ENCODE measurements at places on chromosomes 1 and 21. TPM values are rescaled to one million over a fixed set of nuclear protein-coding genes. Genes with fewer than 3 reads are reported as not detected.

Gene GJA9
- total RNA-seq, result not detected

DNA sequence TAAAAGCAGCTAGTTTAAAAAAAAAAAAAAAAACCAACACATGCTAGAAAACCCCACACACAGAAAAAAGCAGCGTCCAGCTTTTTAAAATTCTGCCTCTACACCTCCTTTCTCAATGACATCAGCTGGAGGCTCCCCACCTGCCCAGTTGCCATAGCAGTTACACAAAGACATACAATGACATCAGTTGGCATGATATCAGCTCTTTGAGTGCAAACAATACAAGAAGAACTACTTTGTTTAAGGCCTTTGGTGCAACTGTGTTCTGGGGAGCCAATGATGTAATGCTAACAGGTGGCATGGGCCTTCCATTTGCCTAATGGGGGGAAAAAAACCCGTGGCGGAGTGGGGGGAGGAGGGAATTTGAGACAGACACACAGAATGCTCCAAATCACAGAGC lies 32.9 kb downstream of the DUSP10 start:
- DNase-seq, result peak; percentile 97

- DNase-seq, result no peak
These were observed 60.4 kb downstream of the KCNN3 start for GRCh38 chr1:154809436-154810413.

Gene RNU1-3
- 2,384 TPM for total RNA-seq

Gene EPHA10
- 0.04 TPM for total RNA-seq

- no peak for DNase-seq
These were observed 31.2 kb upstream of the PALMD start for GRCh38 chr1:99614728-99615127.

- no peak for DNase-seq
These were observed 4.6 kb downstream of the SMIM1 start for GRCh38 chr1:3777078-3777547.

- DNase-seq, result no peak
These were observed 47.0 kb upstream of the RAP1GAP start for GRCh38 chr1:21716169-21716568.

- DNase-seq, result no peak
These were observed 1.2 kb upstream of the INAVA start for GRCh38 chr1:200893411-200893901.

- DNase-seq, result no peak
These were observed 16.7 kb upstream of the PDE9A start for GRCh38 chr21:42636520-42637266.

DNA sequence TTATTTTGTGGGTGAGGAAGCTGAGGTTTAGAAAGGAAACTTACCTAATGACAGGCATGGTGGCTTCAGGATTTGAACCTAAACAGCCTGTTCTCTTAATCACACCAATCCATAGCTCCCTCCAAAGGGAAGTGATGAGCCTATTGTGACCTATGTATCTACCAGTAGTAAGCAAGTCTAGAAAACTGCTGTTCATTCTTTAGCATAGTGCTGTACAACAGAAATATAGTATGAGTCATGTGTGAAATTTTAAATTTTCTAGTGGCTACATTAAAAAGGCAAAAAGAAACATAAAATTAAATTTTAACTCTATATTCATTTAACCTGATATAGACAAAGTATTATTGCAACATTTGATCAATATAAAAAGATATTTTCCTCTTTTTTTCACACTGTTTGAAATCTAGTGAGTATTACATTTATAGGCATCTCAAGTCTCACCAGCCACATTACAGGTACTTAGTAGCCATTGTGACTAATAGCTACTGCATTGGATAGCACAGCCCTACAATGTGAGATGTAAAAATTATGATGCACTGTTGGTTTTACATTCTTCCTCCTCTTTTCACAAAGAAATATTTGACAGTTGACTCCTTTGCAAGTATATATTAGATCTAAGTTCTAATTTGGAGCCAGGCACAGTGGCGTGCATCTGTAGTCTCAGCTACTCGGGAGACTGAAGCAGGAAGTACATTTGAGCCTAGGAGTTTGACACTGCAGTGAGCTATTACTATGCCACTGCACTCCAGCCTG lies 16.6 kb downstream of the IPO9 start:
- DNase-seq, result no peak

- DNase-seq, result no peak
These were observed 628.1 kb downstream of the PLPP3 start for GRCh38 chr1:55951291-55951690.

DNA sequence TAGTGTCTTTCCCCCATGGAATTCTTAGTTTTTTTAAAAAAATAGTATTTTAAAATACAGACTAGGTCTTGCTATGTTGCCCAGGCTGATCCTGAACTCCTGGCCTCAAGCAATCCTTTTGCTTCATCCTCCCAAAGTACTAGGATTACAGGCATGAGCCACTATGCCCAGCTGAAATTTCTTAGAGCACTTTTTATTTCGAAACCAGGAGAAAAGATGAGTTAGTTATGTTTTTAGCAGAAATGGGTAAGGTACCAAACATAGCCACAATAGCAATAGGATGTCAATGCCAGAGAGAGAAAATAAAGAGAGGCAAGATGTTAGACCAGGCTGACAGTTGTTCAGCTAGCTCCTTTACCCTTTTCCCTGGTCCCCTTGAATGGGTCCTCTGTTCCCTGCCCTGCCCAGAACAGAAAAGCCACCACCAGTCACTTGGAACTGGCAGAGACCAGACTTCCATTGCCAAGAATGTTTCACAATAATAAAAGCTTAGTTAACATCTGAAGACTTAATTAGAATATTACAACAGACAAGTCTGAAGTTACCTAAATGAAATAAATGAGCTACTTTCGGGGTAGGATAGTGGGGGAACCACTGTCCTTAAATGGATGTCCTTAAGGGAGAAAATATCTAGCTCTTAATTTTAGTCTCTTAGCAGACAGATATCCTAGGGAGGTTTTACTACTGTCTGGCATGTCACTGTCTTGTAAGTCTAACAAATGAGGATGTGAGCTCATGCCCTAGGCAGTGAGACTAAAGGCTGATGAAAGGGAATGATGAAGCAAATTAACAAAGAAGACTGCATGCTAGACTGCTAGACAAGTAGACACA lies 54.3 kb downstream of the ABL2 start:
- peak; percentile 57 for DNase-seq

GRCh38 chr1:45953934-45954847 lies 150.8 kb downstream of the MAST2 start:
- peak; percentile 56 for DNase-seq

All from muscle of leg (tissue), 16 donors.